Astrocyte of the cerebellum (primary cell): ENCODE measurements at places on chromosomes 4 and X.

DNA sequence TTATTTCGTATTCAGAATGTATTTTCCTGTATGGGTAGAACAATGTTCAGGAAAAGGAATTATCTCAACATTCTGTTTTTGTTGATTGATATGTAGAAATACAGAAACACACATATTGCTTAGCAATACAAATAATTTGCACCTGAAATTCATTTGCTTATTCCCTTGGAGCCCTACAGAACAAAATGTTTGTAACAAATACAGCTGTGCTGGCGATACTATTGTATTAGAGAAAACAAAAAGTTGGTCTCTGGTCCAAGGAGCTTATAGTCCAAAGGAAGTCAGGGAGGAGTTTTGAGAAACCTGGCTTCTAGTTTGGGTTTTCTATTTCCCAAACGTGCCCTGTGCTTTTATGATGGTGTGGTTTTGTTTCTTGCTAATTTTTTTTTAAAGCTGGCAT lies 37.8 kb upstream of the CAPN6 start:
- DNase-seq: no peak

DNA sequence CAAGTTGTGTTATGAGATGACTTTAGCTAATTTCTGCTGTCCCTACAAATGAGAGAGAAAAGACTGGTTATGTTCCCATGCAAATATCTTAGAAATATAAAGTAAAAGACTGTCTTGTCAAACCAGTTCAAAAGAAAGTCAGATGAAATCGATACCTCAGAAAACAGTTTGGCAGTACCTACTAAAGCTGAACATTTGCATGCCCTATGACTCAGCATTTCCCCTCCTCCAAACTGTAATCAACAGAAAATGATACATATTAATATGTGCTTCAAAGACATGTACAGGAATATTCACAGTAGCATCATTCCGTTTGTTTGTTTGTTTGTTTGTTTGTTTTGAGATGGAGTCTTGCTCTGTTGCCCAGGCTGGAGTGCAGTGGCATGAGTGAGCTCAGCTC lies 90.3 kb downstream of the ARX start:
- no peak for DNase-seq

- no peak for DNase-seq
Measured at GRCh38 chrX:12269484-12269883, 131.2 kb downstream of the FRMPD4 start.

- DNase-seq: no peak
Measured at GRCh38 chr4:110292994-110293744, 94.8 kb upstream of the ELOVL6 start.

DNA sequence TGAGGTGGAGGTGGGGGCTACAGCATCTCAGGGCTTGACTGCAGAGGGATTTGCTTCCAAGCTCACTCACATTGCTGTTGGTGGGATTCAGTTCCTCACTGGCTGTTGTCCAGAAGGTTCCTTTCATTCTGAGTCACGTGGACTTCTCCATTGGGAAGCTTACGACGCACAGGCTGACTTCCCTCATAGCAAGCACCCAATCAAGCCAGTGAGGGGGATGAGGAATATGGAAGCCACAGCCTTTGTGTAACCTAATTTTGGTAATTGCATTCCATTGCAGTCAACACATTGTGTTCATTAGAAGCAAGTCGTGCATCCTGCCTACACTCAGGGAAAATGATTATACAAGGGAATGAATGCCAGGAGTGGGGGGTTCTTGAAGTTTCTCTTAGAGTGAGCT lies 32.7 kb upstream of the MXRA5 start:
- DNase-seq: no peak

- no peak for DNase-seq
Measured at GRCh38 chr4:75605928-75606327, 24.4 kb downstream of the CDKL2 start.

GRCh38 chrX:80223982-80224579 lies 196.2 kb upstream of the TENT5D start:
- DNase-seq: no peak

DNA sequence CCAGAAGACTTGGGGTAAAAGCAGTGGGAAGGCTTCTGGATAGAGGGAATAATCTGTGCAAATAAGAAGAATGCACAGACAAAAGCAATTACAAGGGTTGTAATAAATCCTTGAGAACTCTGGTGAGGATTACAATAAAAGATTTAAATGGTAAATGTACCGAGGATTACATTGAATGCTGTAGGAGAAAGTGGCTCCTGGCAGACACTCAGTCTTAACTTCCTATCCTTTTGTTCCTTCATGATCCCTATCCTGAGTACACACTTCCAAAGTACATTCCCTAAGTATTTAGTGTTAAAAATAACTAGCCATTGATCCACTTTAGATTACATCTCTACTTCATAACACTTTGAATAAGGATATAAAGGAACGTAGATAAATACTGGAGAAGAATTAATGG lies 205.4 kb downstream of the SPATA18 start:
- no peak for DNase-seq

GRCh38 chr4:87038837-87039615 lies 104.2 kb downstream of the AFF1 start:
- DNase-seq: peak; percentile 68

DNA sequence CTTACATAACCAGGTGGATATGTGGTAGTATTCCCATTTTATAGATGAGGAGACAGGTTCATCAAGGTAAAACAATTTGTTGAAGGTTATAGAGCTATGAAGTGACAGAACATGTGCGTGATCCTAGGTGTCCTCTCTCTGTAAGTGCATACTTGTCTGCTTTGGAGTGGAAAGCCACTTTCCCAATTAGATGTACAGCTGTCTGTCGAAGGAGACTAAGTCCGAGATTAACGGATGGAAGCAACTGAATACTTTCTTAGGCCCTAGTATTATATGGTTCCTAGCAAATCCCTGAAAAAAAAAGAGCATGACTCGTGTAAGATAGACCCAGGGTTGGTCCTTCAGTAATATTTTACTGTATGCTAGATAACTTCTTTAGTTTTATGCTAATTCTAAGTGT lies 19.7 kb downstream of the TMEM131L start:
- no peak for DNase-seq

- DNase-seq: no peak
Measured at GRCh38 chr4:108327642-108328382, 159.1 kb upstream of the LEF1 start.

GRCh38 chr4:93657527-93657926 lies 171.0 kb upstream of the ATOH1 start:
- no peak for DNase-seq

GRCh38 chr4:121138039-121138825 lies 25.9 kb downstream of the TNIP3 start:
- no peak for DNase-seq

GRCh38 chrX:152991123-152991522 lies 2.8 kb downstream of the PNMA5 start:
- no peak for DNase-seq

DNA sequence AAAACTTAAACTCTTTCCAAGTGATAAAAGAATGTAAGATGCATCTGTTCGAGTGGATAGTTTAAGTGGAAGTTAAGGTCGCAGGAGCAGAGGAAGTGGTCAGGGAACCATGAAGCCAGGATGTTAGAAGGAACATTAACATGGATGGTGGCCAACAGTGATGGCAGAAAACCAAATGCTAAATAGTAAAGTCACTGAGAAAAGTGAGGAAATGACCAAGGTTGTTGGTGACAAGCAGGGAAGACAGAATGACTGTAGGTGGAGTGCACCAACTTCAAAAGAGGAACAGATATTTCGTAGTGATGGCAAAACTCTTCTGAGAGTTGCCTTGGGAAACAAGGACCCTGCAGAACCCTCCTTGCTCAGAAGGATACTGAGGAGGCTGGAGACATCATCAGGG lies 226.2 kb downstream of the PALLD start:
- no peak for DNase-seq

DNA sequence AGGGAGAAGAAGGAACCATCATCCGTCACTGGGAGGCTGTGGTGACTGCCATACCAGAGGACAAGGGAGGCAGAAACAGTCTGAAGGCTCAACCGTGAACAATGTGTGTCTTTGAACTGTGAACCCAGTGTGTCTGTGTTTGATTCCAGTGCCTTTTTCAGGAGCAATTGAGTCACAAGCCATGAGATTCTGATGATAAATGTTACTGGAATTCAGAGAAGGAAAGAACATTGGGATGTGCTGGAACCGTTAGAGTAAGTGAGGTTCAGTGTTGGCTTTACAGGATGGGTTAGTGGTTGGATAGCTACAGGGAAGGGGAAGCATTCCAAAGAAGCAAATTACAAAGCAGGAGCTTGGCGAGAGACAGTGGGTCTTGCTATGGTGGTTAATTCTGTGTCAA lies 464.4 kb downstream of the TRIML1 start:
- no peak for DNase-seq

- no peak for DNase-seq
Measured at GRCh38 chr4:21209860-21210259, 509.6 kb downstream of the PACRGL start.

- DNase-seq: no peak
Measured at GRCh38 chrX:153968255-153968654, 3.4 kb downstream of the HCFC1 start.

- DNase-seq: no peak
Measured at GRCh38 chrX:38293741-38294140, 33.6 kb downstream of the RPGR start.

- DNase-seq: peak; percentile 38
Measured at GRCh38 chr4:31360786-31361185, 640.6 kb downstream of the PCDH7 start.

DNA sequence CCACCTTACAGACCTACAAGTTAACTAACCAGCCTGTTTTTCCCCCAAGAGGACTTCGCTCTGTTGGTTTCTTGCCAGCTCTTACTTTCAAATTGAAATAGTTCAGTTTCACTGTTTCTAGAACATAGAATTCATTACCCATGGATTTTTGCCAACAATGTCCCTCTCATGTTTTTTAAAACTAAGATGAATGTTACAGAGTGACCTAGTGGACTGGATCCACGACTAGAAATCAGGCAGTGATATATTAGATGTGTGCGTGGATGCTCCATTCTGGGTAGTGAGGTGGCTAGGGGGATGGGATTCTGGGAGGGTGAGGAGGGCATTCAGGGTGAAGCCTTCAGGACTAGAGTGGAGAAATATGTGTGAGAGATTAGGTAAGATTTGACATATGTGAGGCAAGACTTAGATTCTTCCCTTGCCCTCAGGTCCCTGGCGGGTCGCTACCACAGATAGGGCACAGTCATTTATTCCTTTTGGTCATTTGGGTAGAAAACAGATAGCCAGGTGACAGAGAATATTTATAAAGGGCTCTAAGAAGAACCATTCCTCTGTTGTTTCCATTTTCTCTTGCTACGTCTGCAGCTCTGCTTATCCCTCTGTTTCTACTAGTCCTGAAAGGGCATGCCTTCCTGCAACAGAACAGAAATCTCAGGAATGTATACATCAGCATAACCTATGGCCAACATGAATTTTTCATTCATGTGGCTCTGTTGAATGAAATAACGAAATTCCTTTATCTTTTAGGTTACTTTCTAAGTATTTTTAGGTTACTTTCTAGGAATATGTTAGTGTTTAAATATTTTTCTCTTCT lies 15.4 kb upstream of the JADE1 start:
- no peak for DNase-seq

DNA sequence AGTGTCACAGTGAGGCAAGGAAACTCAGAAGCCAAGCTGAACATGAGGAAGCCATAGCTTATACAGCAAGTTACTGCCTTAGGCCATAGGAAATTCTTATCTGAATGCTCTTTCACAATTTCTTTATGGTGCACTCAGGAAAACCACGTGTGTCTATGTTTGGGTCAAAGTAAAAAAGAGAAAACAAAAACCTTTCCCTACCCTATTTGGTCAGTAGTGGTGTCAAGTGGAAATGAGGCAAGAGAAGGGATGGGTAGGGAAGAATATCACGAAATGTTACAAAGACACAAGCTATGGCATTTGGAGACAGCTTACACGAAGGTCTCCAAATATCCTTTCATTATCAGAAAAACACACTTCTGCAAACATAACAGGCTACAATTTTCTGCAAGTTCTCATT lies 83.4 kb upstream of the INPP4B start:
- no peak for DNase-seq

- no peak for DNase-seq
Measured at GRCh38 chrX:66009231-66009845, 30.5 kb downstream of the VSIG4 start.

DNA sequence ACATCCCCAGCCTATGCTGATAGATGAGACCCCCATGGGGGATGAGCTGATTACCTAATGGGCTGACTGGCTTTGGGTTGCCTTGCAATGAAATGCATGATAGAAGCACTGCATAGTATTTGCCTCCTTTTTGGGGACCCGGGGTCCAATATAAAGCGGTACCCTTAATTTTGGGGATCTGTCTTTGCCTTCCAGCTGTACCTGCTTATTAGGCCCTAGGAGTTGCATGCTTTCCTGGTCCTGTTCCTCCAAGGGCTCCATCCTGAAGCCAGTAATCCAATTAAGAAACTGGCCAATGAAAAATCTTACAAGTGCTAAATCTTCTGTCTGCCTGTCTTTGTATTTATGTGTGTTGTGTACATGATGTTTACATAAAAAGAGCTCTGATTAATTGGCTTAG lies 791.6 kb downstream of the TRIML1 start:
- DNase-seq: no peak

DNA sequence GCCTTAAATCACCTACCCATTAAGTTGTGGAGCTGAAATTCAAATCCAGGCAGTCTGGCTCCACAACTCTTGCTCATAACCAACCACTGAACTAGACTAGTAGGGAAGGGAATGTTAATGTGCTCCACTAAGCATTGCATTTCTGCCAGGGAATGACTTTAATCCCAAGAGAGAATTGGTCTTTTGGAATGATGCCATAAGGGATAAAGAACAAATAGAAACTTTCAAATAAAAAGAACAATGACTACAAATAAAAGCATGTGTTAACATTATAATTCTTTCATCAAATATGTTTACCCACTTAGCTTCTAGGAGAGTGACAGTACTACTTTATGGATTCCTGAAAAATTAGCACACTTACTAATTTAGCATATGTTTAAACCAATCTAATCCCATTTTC lies 905.9 kb downstream of the CENPC start:
- DNase-seq: peak; percentile 11

GRCh38 chr4:149784018-149784417 lies 31.6 kb downstream of the IQCM start:
- DNase-seq: no peak

DNA sequence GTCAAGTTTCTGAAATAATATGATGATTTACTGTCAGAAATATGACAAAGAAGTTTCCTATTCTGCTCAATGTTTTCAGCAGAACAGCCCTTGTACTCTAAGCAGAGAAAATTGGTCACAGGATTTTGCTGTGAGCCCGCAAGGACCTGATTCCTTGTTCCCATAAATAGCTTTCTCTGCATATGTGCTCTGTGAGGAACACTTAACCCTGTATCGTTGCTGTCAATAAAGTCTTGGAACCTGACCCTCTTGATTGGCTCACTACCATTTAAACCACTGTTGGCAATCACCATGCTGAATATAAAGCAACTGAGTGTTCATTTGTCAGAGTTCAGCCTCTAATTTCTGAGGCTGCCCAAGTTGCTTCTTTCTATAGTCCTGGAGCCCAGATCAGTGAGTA lies 158.2 kb upstream of the NOCT start:
- no peak for DNase-seq

- no peak for DNase-seq
Measured at GRCh38 chr4:77465271-77465670, 140.3 kb upstream of the CXCL13 start.
